SJSA1 (cell line): ENCODE measurements at places on chromosomes 11 and 22. TPM values are rescaled to one million over a fixed set of nuclear protein-coding genes. Genes with fewer than 3 reads are reported as not detected.

MS4A4E gene
- total RNA-seq = not detected in 2 replicates

ADSL gene
- 122 and 201 TPM in 2 replicates for total RNA-seq

STIM1 gene
- total RNA-seq = 87.2 and 99.9 TPM in 2 replicates

BATF2 gene
- total RNA-seq = not detected in 2 replicates

TRIM48 gene
- not detected in 2 replicates for total RNA-seq

AP5B1 gene
- total RNA-seq = 30.4 and 33.4 TPM in 2 replicates

ANO9 gene
- total RNA-seq = not detected in 2 replicates

CD3E gene
- not detected in 2 replicates for total RNA-seq

KCNK4 gene
- 0.31 TPM in 1 of 2 replicates, not detected in the other for total RNA-seq

MAJIN gene
- not detected in 2 replicates for total RNA-seq

OR10S1 gene
- not detected in 2 replicates for total RNA-seq

MPPED1 gene
- not detected in 2 replicates for total RNA-seq

TENM4 gene
- not detected in 2 replicates for total RNA-seq

KCNJ4 gene
- total RNA-seq = not detected in 2 replicates

TRIM49D2 gene
- total RNA-seq = not detected in 2 replicates

YPEL4 gene
- total RNA-seq = not detected in 2 replicates
